ENCODE measurements at places on chromosomes 16 and 17.

- no peak for DNase-seq
Measured at GRCh38 chr17:66492561-66493005, 190.2 kb downstream of the PRKCA start.

DNA sequence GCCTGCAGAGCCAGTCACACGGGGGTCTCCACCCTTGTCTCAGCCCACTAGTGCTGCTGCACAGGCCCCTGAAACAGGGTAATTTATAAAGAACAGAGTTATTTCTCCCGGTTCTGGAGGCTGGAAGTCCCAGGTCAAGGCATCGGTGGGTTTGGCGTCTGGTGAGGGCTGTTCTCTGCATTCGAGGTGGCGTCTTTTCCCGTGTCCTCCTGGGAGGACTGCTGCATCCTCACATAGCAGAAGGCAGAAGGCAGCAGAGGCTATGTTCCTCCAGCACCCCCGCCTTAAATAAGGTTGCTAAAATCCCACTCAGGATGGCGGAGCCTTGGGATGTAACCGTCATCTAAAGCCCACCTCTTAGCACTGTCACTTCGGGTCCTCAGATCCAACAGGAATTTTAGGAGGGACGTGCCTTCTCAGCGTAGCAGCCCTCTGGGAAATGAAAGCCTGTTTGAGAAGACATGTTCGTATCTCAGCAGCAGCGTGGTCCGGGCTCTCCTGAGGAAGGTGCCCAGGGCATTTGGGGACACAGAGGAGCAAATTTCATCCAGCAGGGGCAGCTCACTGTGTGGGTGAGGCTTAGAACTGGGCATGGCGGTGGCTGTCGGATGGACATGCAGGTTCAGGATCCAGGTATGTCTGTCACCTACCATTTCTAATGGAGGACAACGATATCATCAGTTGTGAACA lies 221.6 kb upstream of the CHMP6 start:
- no peak for DNase-seq

GRCh38 chr17:3745071-3745470 lies 21.4 kb downstream of the HASPIN start:
- no peak for DNase-seq

GRCh38 chr16:22337849-22338635 lies 36.4 kb downstream of the CDR2 start:
- no peak for DNase-seq

GRCh38 chr16:11253009-11253994 lies 2.7 kb downstream of the SOCS1 start:
- DNase-seq, result no peak

DNA sequence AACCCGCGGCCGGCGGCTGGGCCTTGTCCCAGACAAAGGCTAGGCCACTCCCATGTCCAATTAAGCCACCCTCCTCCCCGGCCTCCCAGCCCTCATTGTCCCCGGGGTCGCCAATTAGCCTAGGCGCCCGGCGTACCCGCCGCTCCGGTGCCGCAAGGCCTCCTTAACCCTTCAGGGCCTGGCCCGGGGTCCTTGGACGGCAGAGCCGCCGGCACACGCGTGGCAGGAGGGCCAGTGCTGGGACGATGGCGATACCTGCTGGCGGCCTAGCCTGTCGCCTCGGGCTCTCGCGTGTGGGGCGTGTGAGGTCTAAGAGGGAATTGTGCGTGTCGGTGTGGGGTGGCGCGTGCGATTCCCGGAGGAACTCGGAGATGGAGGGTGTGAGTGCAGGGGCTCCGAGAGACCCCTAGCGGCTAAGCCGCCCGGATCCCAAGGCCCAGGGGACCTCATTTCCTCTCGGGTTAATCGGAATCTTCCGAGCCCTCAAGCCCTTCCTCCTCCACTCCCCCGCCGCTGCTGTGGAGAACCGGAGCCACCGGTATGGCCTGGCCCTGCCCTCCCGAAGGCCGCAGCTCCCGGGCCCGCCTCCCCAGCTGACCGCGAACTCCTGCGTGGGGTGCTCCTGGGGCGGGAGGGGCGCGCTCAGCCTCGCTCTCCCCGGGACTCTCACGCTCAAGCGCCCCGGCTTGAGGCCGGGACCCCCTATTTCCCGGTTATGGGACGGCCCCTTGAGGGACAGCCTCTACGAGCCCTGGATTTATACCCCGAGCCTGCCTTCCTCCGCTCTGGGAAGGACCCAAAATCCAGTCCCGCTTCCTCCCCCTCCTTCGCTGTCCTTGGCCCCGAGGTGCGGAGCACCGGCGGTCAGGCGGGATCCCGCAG lies 11.9 kb downstream of the TBX2 start:
- DNase-seq, result no peak

DNA sequence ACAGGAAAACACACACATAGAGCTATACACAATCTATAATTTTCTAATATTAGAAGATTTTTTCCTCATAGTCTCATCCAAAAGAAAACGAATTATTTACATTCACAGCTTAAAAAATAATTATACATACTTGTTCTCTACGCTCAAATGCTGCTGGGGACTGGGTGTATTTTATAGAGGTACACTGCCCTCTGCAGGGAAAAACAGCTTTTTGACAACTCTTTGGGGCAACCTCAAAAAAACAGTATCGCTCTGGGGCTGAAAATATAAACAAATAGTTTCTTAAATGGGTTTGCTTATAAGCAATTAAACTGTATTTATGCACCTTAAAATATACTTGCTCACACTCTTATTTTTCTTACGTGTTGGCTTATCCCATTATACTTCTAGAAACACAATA lies 261.8 kb upstream of the PSMD7 start:
- DNase-seq, result peak; percentile 18

GRCh38 chr17:40346765-40347158 lies 17.8 kb downstream of the GJD3 start:
- DNase-seq, result no peak

Data from NCI-H1694 treated with DMSO at 0.1 percent for 48 hours (cell line).